ENCODE measurements at places on chromosomes 7 and 10. TPM values are rescaled to one million over a fixed set of nuclear protein-coding genes. Genes with fewer than 3 reads are reported as not detected.

DNA sequence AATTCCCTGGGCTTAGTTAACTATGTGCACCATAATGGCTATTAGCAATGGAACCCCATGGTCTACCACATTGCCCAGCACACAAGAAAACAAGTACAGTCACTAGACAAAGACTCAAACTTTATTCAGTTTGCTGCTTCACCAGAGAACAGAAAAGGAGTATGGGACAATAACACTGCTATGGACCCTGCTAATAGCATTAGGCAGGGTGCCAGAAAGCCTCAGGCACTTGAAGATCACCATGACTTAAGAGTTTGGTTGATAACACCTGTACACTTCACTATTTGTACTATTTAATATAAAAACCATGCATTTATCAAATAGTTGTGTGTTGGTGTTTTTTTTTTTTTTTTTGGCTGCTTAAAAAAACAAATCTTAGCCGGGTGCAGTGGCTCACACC, 159.6 kb downstream of the KMT2E start:
- no peak for DNase-seq
- no peaks in the 10 kb centered on the region for H3K4me1 ChIP-seq
- H3K27ac ChIP-seq = no peak overlapping the region
- no peaks in the 10 kb centered on the region for H3K27me3 ChIP-seq

Gene BMPER
- not detected for total RNA-seq

GRCh38 chr10:87860156-87860795, 3.1 kb downstream of the KLLN start:
- H3K4me1 ChIP-seq = peaks cover 18% of the 10 kb centered on the region
- no peaks in the 10 kb centered on the region for H3K27me3 ChIP-seq
- H3K4me3 ChIP-seq = peak overlapping the region; percentile 38
- H3K36me3 ChIP-seq = peaks cover 7% of the 10 kb centered on the region
- no peak for DNase-seq
- peak overlapping the region; percentile 40 for H3K27ac ChIP-seq

GRCh38 chr10:129744134-129745111, 219.7 kb downstream of the EBF3 start:
- H3K4me3 ChIP-seq = no peak overlapping the region
- H3K27me3 ChIP-seq = no peaks in the 10 kb centered on the region
- DNase-seq = peak; percentile 10
- no peaks in the 10 kb centered on the region for H3K4me1 ChIP-seq
- H3K36me3 ChIP-seq = peaks cover 3% of the 10 kb centered on the region

Gene SPAM1
- not detected for total RNA-seq

DNA sequence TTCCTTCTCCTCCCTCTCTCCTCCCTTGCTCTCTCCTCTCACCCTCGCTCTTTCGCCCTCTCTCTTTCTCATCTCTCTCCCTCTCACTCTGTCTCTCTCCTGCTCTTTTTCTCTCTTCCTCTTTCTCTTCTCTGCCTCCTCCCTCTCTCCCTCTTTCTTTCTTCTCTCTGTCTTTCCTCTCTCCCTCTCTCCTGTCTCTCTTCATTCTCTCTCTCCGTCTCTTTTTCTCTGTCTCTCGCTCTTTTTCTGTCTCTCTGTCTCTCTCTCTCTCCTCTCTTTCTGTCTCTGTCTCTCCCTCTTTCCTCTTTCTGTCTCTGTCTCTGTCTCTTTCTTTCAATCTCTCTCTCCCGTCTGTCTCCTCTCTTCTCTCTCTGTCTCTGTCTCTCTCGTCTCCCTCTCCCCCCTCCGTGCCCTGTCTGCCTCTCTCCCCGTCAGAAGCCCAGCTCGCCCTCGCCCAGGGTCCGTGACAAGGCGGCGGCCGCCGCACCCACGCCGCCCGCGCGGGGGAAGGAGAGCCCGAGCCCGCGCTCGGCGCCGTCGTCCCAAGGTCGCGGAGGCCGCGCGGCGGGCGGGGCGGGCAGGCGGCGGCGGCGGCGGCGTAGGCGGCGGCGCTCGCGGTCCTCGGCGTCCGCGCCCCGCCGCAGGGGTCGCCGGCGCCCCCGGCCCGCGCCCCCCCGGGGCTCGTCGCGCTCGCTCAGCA, 21.3 kb upstream of the HSPB1 start:
- H3K4me3 ChIP-seq = peak overlapping the region; percentile 70
- no peak for DNase-seq
- H3K4me1 ChIP-seq = peaks cover 10% of the 10 kb centered on the region
- H3K27ac ChIP-seq = peak overlapping the region; percentile 44
- peaks cover 2% of the 10 kb centered on the region for H3K36me3 ChIP-seq

DNA sequence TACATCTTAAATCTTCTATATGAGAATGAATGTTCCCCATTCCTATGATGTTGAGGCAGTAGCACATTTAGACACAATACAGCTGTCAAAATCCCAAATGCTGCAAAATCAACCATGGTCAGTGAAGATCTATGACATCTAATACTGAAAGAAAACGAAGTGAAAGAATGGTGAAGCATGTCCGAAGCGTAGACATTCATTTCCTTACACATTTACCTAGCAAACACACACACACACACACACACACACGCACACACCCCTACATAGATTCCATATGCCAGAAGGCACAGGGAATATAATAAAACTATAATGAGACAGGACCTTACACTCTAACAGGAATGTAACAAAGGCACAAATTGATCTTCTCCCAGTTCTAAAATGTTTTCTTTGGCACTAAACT, 32.5 kb downstream of the CCDC6 start:
- H3K27ac ChIP-seq = no peak overlapping the region
- no peak overlapping the region for H3K4me3 ChIP-seq
- H3K4me1 ChIP-seq = peaks cover 34% of the 10 kb centered on the region
- DNase-seq = no peak
- H3K27me3 ChIP-seq = no peaks in the 10 kb centered on the region

Gene CLCN1
- total RNA-seq = not detected

Gene ADGRA1
- not detected for total RNA-seq

DNA sequence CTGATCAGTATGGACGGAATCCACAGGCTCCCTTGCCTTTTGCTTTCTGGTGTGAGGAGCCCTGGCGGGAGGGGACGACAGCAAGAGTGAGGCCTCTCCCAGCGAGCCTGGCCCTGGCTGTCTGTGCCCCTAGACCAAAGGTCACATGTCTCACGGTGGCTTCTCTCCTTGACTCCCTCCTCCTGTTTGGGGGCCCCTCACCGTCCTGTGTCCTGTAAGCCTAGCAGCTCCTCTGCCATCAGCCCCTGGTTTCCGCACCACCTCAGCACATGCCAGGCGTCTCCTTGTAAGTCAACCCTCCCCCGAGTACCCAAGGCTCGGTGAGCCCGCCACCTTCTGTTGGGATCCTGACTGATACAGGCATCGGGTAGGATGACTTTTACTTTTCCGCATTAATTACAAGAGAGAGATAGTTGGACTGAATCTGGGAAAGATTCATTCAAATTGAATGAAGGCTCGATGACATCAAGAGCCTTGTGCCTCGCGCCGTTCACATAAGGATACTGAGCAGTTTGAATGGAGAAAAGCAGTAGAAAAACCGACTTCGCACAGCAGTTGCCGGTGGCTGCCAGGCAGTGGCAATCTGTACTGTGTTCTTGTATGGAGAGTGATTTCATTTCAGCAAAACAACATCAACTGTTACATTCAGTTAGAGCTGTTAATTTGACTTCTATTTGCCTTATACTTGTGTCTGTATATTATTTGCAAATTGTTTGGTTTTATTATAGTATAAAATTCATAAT, 119.8 kb downstream of the XRCC2 start:
- no peaks in the 10 kb centered on the region for H3K4me1 ChIP-seq
- no peak overlapping the region for H3K4me3 ChIP-seq
- no peaks in the 10 kb centered on the region for H3K36me3 ChIP-seq
- DNase-seq = no peak
- H3K27ac ChIP-seq = no peak overlapping the region

Gene HMX2
- not detected for total RNA-seq

GRCh38 chr7:156620291-156620675, 20.3 kb upstream of the RNF32 start:
- DNase-seq = no peak
- peaks cover 7% of the 10 kb centered on the region for H3K4me1 ChIP-seq
- H3K27ac ChIP-seq = no peak overlapping the region
- no peak overlapping the region for H3K4me3 ChIP-seq
- peaks cover 5% of the 10 kb centered on the region for H3K36me3 ChIP-seq
- peaks cover 69% of the 10 kb centered on the region for H3K27me3 ChIP-seq

Gene BAIAP2L1
- 1.4 TPM for total RNA-seq

- no peaks in the 10 kb centered on the region for H3K36me3 ChIP-seq
- H3K4me1 ChIP-seq = peaks cover under 1% of the 10 kb centered on the region
- peaks cover 50% of the 10 kb centered on the region for H3K27me3 ChIP-seq
- H3K27ac ChIP-seq = no peak overlapping the region
Observed at GRCh38 chr10:48477616-48478015, 127.3 kb downstream of the ARHGAP22 start.

Gene TRIM73
- total RNA-seq = 18.4 TPM

GRCh38 chr7:30001998-30002397, 12.4 kb upstream of the SCRN1 start:
- no peaks in the 10 kb centered on the region for H3K4me1 ChIP-seq
- H3K36me3 ChIP-seq = peaks cover 3% of the 10 kb centered on the region
- no peak overlapping the region for H3K4me3 ChIP-seq
- H3K27ac ChIP-seq = no peak overlapping the region
- peaks cover 25% of the 10 kb centered on the region for H3K27me3 ChIP-seq

Measured in activated naive CD8-positive, alpha-beta T cell treated with anti-CD3 and anti-CD28 coated beads, Interleukin-2, amount 10 ng/mL, durations not matched to agents 7 days and 5 days (primary cell).